ENCODE measurements at places on chromosomes 2 and 18. TPM values are rescaled to one million over a fixed set of nuclear protein-coding genes. Genes with fewer than 3 reads are reported as not detected.
A peak's percentile ranks its signal among the peaks of the same experiment; 100 is the strongest.

- H3K36me3 ChIP-seq = no peaks in the 10 kb centered on the region
- H3K4me1 ChIP-seq = no peaks in the 10 kb centered on the region
- no peaks in the 10 kb centered on the region for H3K27me3 ChIP-seq
These were observed 121.0 kb downstream of the MYO3B start for GRCh38 chr2:170298861-170299429.

GRCh38 chr18:68220458-68220857, 494.4 kb downstream of the TMX3 start:
- peaks cover 47% of the 10 kb centered on the region for H3K4me1 ChIP-seq
- DNase-seq = no peak
- H3K27ac ChIP-seq = peak overlapping the region; percentile 5
- H3K4me3 ChIP-seq = no peak overlapping the region
- 0 out of 2 replicates have a peak, but pooled peaks cover 4% of the 10 kb centered on the region for H3K36me3 ChIP-seq

DNA sequence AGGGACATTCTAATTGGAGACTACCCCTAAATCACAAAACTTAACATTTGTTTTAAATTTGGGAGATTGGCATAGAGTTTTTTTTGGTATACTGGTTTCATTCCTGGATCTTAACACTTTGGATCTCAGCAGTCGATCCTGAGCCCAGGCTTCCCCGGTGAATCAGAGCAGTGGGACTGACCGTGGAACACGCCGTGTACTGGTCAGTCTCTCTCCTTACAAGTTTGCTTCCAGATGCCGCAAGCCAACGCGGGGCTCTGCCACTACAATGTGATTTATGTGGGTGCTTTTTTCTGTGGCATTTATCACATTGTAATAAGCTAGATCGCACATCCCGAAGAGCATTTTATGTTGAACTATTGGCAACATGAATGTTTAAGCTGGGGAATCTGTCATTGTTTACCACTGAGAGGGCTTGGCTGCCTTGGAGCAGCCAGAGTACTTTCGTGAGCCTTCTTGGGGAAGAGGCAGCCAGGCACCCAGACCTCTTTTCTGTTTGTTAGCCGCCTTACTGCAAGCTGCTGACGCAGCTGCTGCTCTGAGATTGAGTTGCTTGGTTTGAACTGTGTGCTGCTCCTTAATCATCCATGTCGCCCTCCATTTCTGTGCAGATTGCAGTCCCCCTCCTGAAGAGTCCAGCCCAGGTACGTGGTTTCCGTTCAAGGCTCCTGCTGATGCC, 49.3 kb downstream of the COA5 start:
- H3K4me3 ChIP-seq = peak overlapping the region; percentile 41
- H3K4me1 ChIP-seq = peaks cover 32% of the 10 kb centered on the region
- H3K27ac ChIP-seq = peak overlapping the region; percentile 75
- no peak for DNase-seq
- peaks cover 7% of the 10 kb centered on the region for H3K36me3 ChIP-seq

DNA sequence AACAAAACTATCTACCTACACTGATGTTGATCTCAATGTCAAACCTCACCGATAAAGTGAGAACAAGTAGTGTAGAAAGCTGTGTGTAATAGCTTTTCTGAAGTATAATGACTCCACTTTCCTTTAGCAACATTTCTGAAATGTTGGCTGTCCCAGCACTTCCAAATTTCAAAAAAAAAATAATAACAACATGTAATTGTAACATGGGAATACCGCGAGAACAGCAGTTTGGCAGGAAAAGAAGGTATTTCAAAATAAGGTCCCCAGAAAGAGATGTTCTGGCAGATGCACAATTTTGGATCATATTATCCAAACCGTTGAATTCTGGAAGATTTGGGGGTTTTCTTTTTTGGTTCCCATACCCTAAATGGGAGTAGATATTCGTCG, 352.0 kb downstream of the ARHGAP15 start:
- H3K36me3 ChIP-seq = no peaks in the 10 kb centered on the region
- no peak overlapping the region for H3K4me3 ChIP-seq
- H3K4me1 ChIP-seq = peaks cover 34% of the 10 kb centered on the region
- no peak for DNase-seq

DNA sequence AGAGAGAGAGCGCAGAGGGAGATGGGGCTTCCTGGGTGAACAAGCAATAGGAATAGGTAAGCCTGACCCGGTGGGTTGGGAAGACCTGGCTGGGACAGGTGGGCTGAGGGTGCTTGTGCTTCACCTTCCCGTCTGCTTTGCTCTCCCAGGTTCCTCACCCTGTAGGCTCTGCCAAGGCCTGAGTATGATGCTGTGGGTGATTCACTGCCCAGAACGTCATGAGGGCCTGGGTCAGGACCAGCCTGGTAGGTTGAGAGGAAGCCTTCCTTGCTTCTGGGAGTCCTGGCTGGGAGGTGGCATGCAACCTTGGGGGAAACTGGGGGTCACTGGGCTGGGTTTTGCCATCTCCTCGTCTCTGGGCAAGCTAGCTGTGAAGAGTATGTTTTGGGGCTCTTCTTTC, 220.2 kb upstream of the APCDD1 start:
- 0 out of 2 replicates have a peak, but pooled peaks cover 10% of the 10 kb centered on the region for H3K36me3 ChIP-seq
- peaks cover 2% of the 10 kb centered on the region for H3K27me3 ChIP-seq
- peaks cover 41% of the 10 kb centered on the region for H3K4me1 ChIP-seq
- H3K27ac ChIP-seq = peak overlapping the region; percentile 59
- H3K4me3 ChIP-seq = no peak overlapping the region

DNA sequence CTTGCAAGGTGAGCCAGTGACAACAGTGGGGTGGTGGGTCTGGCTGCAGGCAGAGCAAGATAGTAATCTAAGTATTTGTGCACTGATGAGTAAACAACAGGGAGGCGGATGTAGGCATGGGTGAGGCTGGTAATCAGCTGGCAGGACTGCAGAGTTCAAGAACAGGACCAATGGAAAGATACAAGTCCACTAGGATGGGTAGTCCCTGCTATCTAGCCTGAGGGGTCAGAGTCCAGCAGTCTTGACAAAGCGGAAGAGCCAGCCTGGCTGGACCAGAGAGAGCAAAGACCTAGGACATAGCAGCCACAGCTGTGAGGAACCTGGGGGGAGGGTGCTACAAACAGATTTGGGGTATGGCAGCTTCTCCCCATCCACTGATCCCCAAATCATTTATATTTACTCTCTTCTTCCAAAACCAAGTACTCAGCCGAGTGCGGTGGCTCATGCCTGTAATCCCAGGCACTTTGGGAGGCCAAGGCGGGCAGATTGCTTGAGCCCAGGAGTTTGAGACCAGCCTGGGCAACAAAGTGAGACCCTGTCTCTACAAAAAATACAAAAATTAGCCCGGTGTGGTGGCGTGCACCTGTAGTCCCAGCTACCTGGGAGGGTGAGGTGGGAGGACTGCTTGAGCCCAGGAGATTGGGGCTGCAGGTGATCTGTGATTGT, 25.9 kb downstream of the VIL1 start:
- H3K4me1 ChIP-seq = peaks cover 11% of the 10 kb centered on the region
- no peak overlapping the region for H3K27ac ChIP-seq
- no peaks in the 10 kb centered on the region for H3K27me3 ChIP-seq
- H3K4me3 ChIP-seq = no peak overlapping the region
- DNase-seq = no peak

GRCh38 chr2:195503208-195503607, 153.8 kb upstream of the SLC39A10 start:
- H3K27me3 ChIP-seq = no peaks in the 10 kb centered on the region
- no peak overlapping the region for H3K4me3 ChIP-seq
- no peak for DNase-seq
- H3K27ac ChIP-seq = no peak overlapping the region
- peaks cover 18% of the 10 kb centered on the region for H3K4me1 ChIP-seq
- peaks cover 8% of the 10 kb centered on the region for H3K36me3 ChIP-seq

GRCh38 chr2:169510496-169510895, 994 bp downstream of the KLHL41 start:
- no peaks in the 10 kb centered on the region for H3K27me3 ChIP-seq
- H3K4me3 ChIP-seq = no peak overlapping the region
- DNase-seq = no peak
- 0 out of 2 replicates have a peak, but pooled peaks cover 4% of the 10 kb centered on the region for H3K36me3 ChIP-seq

DNA sequence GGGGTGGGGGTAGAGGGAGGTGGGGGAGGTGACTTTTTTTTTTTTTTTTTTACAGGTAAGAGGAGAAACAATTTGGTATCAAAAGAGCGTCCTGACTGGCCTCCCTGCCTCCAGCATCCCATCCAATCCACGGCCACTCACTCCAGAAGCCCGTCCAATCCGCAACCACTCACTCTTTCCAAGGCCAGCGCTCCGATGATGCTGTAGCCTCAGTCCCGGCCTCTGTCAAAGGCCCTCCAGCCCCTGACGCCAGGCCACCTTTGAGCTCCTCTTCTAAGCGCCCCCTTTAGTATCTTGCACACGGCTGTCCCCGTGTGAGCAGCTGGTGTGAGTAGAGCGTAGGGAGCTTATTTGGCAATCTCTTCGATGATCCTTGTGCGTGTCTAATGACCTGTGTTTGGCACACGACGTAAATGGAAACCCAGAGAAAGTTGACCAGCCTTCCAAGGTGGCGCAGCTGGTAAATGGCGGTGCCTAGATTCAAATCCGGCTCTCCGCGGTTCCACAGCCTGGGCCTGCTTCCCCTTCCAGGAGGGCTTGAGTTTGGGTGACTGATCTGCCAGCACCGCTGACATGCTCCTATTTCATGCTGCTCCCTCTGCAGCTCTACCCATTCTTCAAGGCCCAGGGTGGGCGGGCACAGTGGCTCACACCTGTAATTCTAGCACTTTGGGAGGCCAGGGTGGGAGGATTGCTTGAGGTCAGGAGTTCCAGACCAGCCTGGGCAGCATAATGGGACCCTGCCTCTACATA, 23.8 kb upstream of the PXDN start:
- no peak overlapping the region for H3K4me3 ChIP-seq
- no peaks in the 10 kb centered on the region for H3K36me3 ChIP-seq
- H3K27me3 ChIP-seq = peaks cover 16% of the 10 kb centered on the region

- H3K27ac ChIP-seq = no peak overlapping the region
- DNase-seq = no peak
- H3K27me3 ChIP-seq = no peaks in the 10 kb centered on the region
- H3K4me1 ChIP-seq = peaks cover 19% of the 10 kb centered on the region
- no peak overlapping the region for H3K4me3 ChIP-seq
- no peaks in the 10 kb centered on the region for H3K36me3 ChIP-seq
These were observed 11.0 kb downstream of the SDC1 start for GRCh38 chr2:20213651-20214565.

- no peak for DNase-seq
- H3K4me3 ChIP-seq = no peak overlapping the region
- H3K4me1 ChIP-seq = no peaks in the 10 kb centered on the region
- H3K27me3 ChIP-seq = no peaks in the 10 kb centered on the region
These were observed 155.4 kb downstream of the THSD7B start for GRCh38 chr2:136920652-136921333.

DNA sequence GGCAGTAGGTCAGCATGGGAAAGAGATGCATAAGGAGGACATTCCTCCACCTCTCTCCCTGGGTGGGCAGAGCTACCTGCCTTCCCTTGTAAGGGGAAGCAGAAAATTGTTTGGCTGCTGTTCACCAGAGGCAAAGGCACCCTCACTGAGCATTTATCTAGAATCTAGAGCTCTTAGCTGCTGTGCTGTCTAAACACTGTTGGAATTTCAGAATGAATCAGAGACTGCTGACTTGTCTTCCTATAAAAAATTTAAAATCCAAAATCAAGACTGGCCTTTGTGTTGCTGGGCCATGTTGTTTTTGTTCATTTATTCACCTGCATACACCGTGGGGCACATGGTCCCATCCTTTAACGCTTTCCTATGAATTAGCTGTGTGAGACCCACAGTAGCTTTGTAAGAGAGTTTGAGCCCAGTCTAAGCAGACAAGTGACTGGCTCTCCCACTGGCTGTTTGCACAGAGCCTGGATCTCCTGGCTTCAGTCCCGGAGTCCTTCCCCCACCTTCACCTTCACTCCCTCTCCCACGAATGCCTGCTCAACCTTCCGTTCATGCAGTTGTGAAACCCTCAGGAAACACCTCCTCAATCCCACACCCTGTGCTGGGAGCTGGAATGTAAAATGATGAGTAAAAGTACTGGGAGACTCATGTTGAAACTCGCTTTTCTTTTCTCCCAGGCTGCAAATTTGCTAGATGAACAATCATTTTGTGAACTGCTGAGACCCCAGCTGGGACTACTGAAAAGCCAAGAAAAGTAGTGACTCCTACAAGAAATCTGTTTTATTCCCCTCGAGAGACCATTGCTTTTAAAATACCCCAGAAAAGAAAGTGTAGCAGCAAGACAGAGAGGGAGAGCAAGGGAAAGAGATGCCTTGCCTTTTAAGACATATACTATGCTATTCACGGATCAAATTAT, 76.2 kb downstream of the FAM168B start:
- H3K27ac ChIP-seq = peak overlapping the region; percentile 85
- H3K4me1 ChIP-seq = peaks cover 25% of the 10 kb centered on the region
- peak overlapping the region; percentile 69 for H3K4me3 ChIP-seq
- DNase-seq = peak; percentile 58
- H3K27me3 ChIP-seq = peaks cover 3% of the 10 kb centered on the region
- no peaks in the 10 kb centered on the region for H3K36me3 ChIP-seq

DNA sequence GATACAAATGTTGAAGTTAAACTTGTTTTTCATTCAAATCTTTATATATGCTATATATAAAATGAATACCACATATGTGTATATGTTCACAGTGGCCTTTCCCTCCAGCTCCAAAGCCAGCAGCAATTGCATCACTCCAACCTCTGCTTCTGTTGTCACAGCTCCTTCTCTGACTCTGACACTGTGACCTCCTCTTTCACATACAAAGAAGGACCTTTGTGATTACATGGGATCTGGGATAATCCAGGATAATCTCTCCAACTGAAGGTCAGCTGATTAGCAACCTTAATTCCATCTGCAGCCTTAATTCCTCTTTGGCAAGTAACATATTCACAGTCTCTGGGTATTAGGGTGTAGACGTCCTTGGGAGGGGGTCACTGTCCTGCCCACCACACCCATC, 8.4 kb downstream of the FLACC1 start:
- H3K27ac ChIP-seq = no peak overlapping the region
- no peak overlapping the region for H3K4me3 ChIP-seq
- H3K27me3 ChIP-seq = peaks cover 5% of the 10 kb centered on the region
- no peak for DNase-seq

- H3K27me3 ChIP-seq = no peaks in the 10 kb centered on the region
- no peak overlapping the region for H3K4me3 ChIP-seq
- H3K36me3 ChIP-seq = 0 out of 2 replicates have a peak, but pooled peaks cover 4% of the 10 kb centered on the region
These were observed 310.5 kb downstream of the PTPRM start for GRCh38 chr18:7877609-7878008.

DNA sequence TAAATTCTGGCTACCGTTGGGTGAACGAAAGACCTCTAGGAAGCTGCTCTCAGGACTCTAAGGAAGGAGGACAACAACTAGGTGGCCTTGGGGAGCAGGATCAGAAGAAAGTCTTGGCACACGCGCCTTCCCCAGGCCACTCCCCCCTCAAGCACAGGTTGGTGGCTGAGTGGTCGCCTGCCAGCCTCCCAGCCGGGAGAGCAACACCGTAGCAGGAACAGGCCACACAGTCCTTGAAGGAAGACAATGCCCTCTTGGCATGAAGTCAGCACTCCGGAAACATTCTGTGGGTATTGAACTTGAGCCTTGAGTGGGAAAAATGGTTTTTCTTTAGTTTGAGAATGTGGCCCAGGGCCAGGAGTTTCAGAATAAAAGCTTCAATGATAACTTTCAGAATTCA, 87.4 kb upstream of the AGAP1 start:
- H3K27me3 ChIP-seq = peaks cover 6% of the 10 kb centered on the region
- no peaks in the 10 kb centered on the region for H3K4me1 ChIP-seq
- DNase-seq = no peak
- H3K27ac ChIP-seq = no peak overlapping the region

The DSEL gene
- 76.6 TPM for total RNA-seq

The SLC40A1 gene
- not detected for total RNA-seq

The C2orf78 gene
- not detected for total RNA-seq

The REG1B gene
- not detected for total RNA-seq

The STPG4 gene
- 0.25 TPM for total RNA-seq

Data from HFFc6 (cell line).